Naive thymus-derived CD8-positive, alpha-beta T cell (primary cell): ENCODE measurements at places on chromosomes 3 and 15. TPM values are rescaled to one million over a fixed set of nuclear protein-coding genes. Genes with fewer than 3 reads are reported as not detected.

The WWTR1 gene
- 0.58 TPM for total RNA-seq

The CFAP100 gene
- not detected for total RNA-seq

The TEX9 gene
- 3.0 TPM for total RNA-seq

The TMEM207 gene
- total RNA-seq, result not detected

The KLHL40 gene
- not detected for total RNA-seq

The CCDC12 gene
- total RNA-seq, result 58.8 TPM

The CLDN11 gene
- 0.19 TPM for total RNA-seq

The CLDN1 gene
- total RNA-seq, result not detected

The TRIM42 gene
- not detected for total RNA-seq

The CGNL1 gene
- not detected for total RNA-seq

The CCDC39 gene
- total RNA-seq, result not detected

The INSYN1 gene
- total RNA-seq, result not detected

The SPINT1 gene
- total RNA-seq, result 0.80 TPM

The OR4M2 gene
- not detected for total RNA-seq

The SMAD3 gene
- total RNA-seq, result 53.1 TPM

The SAMMSON gene
- total RNA-seq, result not detected

The TAGLN3 gene
- total RNA-seq, result not detected

The STRA6 gene
- total RNA-seq, result not detected

The TRIM59 gene
- 14.2 TPM for total RNA-seq

The PCCB gene
- 18.5 TPM for total RNA-seq

The FRMD5 gene
- total RNA-seq, result 0.14 TPM

The FAM107A gene
- total RNA-seq, result not detected

The ACAD9 gene
- total RNA-seq, result 57.0 TPM

The ATP10A gene
- 59.1 TPM for total RNA-seq

The SUCNR1 gene
- total RNA-seq, result not detected

The GNAT1 gene
- total RNA-seq, result not detected

The LRRC49 gene
- total RNA-seq, result not detected

The HEG1 gene
- total RNA-seq, result 10.3 TPM

The CRELD1 gene
- 53.4 TPM for total RNA-seq

The ATP11B gene
- total RNA-seq, result 125 TPM

The LRTM1 gene
- not detected for total RNA-seq

The TMCO5A gene
- total RNA-seq, result not detected

The TP63 gene
- total RNA-seq, result not detected

The CCDC33 gene
- not detected for total RNA-seq

The TPRG1 gene
- total RNA-seq, result 5.7 TPM

The TERC gene
- 17.5 TPM for total RNA-seq
